NCI-H1092 treated with DMSO at 0.1 percent for 48 hours (cell line): ENCODE measurements at places on chromosomes 5 and 9.

GRCh38 chr9:33988219-33988890 lies 60.3 kb downstream of the UBAP2 start:
- DNase-seq: no peak

DNA sequence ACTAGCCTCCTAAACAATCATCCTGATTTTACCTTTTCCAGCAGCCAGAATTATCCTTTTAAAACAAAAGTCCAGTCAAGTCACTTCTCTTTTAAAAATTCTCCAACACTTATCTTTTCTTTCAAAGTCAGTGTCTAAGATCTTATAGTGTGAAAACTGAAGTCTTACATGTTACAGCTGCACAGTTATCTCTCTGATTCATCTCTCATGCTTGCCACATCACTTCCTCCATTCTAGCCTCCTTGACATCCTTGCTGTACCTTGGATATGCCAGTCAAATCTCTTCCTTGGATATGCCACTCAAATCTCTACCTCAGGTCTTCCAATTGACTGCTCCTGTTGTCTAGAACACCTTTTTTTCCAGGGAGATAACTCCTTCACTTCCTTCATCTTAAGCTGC lies 361.7 kb upstream of the FTMT start:
- no peak for DNase-seq

DNA sequence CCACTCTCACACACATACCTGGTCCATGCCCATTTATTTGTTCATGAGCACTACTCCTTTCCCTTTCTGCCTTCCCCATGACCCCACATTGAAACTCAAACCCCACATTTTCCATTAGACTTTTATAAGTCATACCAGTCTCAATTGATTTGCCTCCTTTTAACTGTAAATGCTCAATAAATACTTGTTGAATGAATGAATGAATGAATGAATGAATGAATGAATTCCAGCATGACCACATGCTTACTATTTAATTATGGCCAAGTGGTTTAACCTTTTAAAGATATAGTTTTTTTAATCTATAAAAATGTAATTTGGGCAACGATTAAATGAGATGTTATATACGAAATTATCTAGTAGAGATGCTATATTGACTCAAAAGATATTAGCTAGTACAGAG lies 54.1 kb upstream of the GRAMD2B start:
- no peak for DNase-seq

GRCh38 chr5:58346041-58346440 lies 113.8 kb downstream of the PLK2 start:
- DNase-seq: no peak

- no peak for DNase-seq
Measured at GRCh38 chr5:123585871-123586270, 73.9 kb downstream of the CSNK1G3 start.

DNA sequence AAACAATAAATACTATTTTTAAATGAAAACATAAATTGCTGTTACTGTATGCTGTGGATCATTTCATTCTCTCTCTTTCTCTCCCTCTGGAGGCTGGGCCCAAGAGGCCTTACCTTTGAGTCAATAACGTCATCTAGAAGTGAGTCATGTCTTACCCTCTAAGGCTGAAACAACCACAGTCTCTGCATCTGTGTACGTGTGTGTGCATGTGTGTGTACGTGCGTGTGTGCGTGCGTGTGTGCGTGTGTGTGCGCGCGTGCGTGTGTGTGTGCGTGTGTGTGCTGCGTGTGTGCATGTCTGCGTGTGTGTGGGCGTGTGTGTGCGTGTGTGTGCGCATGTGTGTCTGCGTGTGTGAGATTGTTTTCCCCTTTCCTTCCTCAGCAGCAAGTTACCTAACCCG lies 13.6 kb upstream of the IL17B start:
- DNase-seq: no peak

DNA sequence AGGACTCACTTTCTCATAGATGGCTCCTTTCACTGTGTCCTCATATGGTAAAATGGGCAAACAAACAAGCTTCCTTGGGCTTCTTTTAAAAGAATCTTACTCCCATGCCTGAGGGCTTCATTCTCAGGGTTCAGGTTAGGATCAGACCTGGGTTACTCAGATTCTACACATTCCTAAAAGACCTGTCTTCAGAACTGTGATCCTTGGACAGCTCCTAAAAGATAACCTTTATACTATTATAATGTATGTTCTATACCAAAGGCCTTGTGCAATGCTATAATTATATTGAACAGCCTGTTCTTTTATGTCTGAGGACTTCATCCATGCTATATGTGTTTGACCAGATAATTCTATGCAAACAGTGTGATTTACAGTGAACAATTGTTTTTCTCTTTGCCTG lies 264.4 kb upstream of the CDH10 start:
- DNase-seq: no peak

GRCh38 chr5:104706600-104706999 lies 1144.0 kb upstream of the NUDT12 start:
- DNase-seq: no peak

GRCh38 chr9:16090907-16091629 lies 538.2 kb downstream of the CCDC171 start:
- DNase-seq: no peak

GRCh38 chr5:156522651-156523529 lies 195.9 kb downstream of the SGCD start:
- no peak for DNase-seq

- no peak for DNase-seq
Measured at GRCh38 chr9:77714077-77714549, 66.0 kb upstream of the GNA14 start.

DNA sequence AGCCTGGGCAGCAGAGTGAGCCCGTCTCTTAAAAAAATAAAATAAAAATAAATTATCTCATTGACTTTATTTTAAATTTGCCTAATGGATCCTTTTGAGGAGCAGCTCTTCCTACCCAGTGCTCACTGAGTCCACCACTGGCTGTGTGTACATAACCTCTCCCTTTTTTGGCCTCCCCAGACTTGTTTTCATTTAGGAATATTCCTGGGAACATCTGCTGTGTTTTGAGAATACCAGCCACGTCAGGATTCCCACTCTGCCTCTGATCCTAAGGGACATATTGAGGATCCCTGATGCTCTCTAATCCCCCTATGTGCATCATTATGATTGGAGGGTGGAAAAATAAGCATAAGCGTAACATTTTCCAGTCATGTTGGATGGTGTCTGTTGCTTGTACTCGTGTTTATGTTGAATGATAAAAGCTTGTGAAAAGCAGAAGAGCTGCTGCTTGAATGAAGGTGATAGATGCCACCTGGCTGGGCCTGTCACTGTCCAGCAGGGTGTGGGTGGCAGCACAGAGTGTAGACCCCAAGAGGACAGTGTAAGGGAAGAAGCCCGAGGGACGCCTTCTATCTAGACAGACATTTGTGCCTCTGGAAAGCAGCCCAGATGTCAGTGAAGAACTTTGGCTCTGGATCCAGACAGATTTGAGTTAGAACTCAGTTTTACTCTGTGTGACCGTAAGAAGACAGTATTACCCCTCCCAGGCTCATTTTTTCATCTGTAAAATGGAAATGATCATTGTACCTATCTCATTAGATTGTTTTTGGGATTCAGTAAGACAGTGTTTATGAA lies 15.4 kb downstream of the KCNN2 start:
- DNase-seq: no peak

DNA sequence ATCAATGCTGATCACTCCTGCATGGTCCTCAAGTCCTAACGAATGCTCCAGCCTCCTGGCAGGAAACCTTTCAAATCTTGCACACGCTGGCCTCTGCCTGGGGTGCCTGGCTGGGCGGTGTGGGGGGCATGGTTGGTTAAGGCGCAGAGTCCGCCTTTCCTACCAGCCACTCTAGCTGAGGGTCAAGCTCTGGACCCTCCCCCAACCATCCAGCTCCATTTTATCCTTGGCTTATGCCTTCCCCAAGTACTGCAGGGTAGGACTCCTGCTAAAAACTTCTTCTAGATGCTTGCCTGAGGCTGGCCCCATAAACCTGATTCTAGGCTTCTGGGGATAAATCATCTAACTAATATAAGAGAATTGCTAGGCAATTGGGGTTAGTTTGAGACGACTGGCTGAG lies 808 bp upstream of the MVB12B start:
- no peak for DNase-seq

- DNase-seq: peak; percentile 25
Measured at GRCh38 chr5:64505769-64506566, at the start of gene RGS7BP. Gene RGS7BP (plus strand): TSS chr5:64506015. CDS start chr5:64506625, 610 bp downstream.

DNA sequence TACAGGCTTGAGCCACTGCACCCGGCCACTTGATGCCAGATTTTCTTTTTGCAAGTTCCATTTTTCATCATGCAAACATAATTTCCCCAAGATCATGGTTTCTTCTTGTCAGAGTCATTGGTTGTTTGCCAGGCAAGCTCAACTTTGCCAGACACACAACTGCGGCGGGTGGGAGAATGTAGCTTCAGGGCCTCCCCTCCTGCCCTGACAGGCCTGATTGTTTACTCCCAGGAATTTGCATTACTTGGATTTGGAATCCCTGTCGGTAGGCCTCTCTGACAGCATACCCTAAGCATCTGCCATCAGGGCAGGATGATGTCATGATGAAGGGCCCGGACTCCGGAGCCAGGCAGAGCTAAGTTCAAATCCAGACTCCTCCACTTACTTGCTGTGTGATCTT lies 15.1 kb downstream of the RPS14 start:
- no peak for DNase-seq

- peak; percentile 67 for DNase-seq
Measured at GRCh38 chr9:893843-894420, 52.4 kb downstream of the DMRT1 start.

GRCh38 chr9:109416135-109416706 lies 81.9 kb downstream of the PTPN3 start:
- DNase-seq: no peak

DNA sequence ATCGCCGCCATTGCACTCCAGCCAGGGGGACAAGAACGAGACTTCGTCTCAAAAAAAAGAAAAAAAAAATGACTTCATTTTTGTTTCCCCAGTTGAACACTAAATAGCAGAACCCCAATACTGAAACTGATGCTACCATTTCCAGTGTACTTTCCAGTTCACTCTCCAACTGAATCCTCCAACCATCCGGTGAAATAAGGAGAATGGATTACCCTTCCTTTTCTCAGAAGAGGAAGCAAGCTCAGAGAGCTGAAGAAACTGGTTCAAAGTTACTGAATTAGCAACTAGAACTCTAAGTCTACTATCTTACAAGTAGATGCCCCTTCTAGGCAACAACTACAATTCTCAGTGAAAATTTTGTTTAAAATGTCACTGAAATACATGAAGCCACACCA lies 3.9 kb downstream of the FAM13B start:
- no peak for DNase-seq

- DNase-seq: no peak
Measured at GRCh38 chr9:87766697-87767096, 40.8 kb downstream of the CTSL start.

DNA sequence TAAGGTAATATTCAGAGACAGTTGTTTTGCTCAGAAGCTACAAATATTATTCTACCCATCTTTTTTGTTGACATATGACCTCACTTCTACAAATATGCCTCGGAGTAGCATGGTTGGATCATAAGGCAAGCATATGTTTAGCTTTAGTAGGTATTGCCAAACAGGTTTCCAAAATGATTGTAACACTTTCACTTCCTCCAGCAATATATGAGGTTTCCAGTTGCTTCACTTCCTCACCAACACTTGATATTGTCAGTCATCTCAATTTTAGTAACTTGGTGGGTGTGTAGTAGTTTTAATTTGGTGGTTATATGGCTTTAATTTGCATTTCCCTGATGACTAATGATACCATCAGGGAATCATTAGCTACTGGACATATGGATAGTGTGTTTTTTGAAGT lies 46.7 kb downstream of the TNFSF8 start:
- DNase-seq: no peak

DNA sequence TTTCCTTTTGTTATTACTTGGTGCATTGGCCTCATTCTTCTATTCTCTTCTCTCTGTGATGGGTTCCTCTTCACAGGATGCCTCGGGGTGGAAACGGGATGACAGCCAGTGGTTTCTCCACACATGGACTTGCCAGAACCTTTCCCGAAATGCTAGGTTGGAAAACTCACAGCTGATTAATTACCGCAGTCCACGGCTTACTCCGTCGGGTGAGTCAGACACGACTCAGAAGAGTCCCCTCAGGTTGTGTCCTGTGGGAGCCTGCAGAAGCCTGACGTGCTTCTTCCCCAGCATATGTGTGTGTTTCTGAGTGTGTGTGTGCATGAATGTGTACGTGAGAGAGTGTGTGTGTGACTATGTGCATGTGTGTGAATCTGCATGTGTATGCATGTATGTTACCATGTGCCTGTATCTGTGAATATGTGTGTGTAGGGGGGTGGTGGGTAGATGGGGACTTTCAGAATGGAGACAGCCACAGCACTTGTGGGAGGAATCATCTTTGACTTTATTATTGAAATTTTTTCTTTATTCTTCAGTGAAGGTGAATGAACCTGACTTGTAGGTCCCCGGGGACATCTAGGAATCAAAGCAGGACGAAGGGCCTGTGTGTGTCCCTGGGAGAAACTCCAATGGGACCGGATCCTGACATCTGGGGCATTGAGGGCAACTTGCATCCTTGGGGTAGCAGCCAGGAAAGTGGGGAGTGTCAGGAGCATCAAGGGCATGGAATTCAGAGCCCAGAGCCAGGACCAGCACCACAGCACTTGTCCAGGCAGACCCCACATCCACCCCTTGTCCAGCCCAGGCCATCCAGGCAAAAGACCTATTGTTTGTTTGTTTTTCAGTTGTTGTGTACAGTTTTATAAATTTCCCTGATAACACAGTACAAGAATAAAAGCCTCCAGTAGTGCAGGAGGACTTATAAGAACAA lies 21.9 kb upstream of the MED10 start:
- no peak for DNase-seq

GRCh38 chr9:93340091-93340490 lies 111.4 kb upstream of the FAM120A start:
- no peak for DNase-seq

- peak; percentile 32 for DNase-seq
Measured at GRCh38 chr5:149618581-149619248, 37.4 kb downstream of the ARHGEF37 start.

DNA sequence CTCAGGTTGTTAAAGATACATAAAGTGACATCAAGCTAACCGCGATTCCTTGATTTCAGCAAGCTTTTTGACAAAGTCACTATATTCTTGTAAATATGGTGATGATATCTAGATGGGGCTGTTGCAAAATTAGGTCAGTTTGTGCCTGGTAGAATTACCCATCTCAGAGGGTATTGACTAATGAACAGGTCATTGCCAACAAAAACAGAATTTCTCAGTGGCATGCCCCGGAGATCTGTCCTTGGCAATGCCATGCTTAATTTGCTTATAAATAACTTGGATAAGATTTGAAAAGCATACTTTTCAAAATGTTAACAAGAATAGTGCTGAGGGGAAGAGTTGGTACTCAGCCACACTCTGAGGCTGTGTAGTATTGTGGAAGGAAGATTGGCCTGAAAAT lies 783.3 kb upstream of the SEMA6A start:
- DNase-seq: no peak

- no peak for DNase-seq
Measured at GRCh38 chr5:1167361-1167727, 34.1 kb upstream of the SLC6A19 start.

GRCh38 chr5:63961598-63962161 lies 565 bp downstream of the HTR1A start:
- no peak for DNase-seq

GRCh38 chr5:54736003-54736797 lies 218.6 kb downstream of the SNX18 start:
- no peak for DNase-seq

GRCh38 chr5:12214267-12215015 lies 310.2 kb upstream of the CTNND2 start:
- no peak for DNase-seq

GRCh38 chr9:8157683-8158324 lies 358.2 kb upstream of the DMAC1 start:
- DNase-seq: no peak

- DNase-seq: no peak
Measured at GRCh38 chr9:84238652-84239051, 101.9 kb downstream of the SLC28A3 start.

GRCh38 chr5:8628521-8628920 lies 759.6 kb downstream of the MTRR start:
- DNase-seq: peak; percentile 88
